GM04504 (cell line): ENCODE measurements at places on chromosomes 2 and 18.

- no peak for DNase-seq
These were observed 18.5 kb downstream of the LDLRAD4 start for GRCh38 chr18:13237073-13237472.

GRCh38 chr2:108616318-108616717 lies 82.0 kb downstream of the LIMS1 start:
- no peak for DNase-seq

GRCh38 chr2:62297624-62298010 lies 101.7 kb downstream of the B3GNT2 start:
- DNase-seq: no peak

DNA sequence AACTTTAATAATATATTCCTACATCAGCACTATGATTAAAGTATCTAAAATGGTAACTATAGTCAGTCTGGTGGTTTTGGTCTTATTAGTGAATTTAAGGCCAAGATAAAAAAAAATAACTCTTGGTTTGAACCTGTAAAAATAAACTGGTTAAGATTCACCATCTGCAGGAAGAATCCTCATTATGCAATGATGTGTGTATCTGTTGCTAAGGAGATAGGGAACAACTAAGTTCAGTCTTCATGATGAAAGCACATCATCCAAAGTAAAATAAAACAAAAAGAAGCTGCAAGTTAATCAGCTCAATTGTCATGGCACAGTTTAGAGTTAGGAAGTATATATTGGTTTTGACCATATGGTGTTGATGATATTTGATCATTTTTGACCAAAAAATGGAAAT lies 466.0 kb downstream of the NYAP2 start:
- DNase-seq: no peak

DNA sequence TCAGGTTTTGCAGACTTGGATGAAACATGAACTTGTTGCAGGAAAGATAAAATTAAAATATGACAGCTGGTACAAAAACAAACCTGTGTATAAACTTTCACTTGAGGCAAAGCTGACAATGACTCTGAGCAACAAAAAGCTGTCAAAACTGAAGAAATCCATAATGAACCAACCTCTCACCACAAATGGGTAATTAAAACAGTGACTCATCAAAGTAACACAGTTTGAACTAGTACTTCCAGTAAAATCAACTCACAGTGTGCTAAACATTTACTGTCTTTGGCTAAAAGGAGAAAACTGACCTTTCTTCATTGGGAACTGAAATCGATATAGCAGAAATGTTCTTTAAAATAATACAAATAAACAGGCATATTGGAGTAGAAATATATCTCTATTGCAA lies 209.7 kb downstream of the WDPCP start:
- no peak for DNase-seq

DNA sequence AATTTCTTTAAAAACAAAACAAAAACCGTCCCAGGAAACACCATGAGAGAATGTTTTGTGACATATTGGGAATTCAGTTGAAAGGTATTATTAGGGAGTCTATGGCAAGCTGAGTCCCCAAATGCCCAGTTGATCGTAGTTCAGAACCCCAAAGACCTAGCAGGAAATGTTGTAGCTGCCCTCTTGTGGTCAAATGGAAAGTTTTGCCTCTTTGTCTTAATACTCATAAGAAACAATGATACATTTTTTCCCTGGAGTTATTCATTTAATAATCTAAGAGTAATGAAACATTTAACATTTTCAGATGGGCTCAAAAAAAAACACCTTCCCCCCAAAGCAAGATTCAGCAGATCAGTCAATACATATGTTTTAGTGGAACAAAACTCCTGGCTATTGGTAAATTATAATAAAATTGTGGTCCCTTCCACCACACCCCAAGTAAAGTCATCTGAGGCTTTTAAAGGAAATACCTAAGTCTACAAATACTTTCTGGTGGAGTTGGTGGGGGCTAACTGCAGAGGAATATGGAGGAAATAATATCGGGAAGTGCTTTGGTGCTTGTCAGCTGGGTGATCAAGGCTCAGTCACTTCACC lies 37.8 kb upstream of the EFEMP1 start:
- DNase-seq: peak; percentile 30

DNA sequence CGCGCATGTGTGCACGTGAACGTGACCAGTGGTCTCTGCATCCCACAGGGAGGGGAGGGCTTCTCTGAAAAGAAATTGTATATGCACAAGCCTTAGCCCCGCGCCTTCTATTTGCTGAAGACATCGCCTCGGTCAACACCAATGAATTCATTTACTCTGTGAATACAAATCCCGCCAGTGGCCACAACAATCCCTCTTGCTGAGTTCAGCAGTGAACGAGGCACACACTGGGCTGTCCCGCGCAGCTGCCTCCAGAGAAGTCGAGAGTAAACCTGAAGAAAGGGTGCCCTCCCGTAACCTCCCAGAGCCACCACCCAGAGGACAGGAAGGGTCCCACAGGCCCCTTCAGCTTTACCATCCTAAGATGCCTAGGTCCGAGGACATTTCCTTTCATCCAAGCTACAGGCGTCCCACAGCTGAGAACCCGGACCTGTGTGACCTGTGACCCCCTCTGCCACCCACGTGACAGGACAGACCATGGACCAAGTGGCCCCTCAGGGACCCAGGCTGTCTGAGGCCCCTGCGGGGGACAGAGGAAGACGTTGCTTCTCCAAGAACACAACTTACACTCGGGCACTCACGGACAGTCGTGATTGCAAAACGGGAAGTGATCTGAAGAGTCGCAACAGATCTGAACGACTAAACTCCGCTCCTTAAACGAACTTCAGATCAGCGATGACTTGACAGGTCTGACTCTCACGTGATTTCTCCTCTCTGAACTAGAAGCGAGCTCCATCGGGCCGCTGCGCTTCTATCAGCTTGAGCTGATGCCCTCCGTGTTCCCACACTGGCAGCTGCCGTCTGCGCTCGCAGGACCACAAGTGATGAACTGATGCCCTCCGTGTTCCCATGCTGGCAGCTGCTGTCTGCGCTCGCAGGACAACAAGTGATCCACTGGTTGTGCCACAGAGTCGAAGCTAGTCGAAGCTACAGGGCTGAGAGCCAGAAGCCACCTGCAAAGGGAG lies 92.7 kb downstream of the ZNF516 start:
- no peak for DNase-seq
